Muscle of leg (tissue), 16 donors: ENCODE measurements at places on chromosomes 13 and 19.

- DNase-seq: no peak
These were observed 94.4 kb downstream of the COL4A1 start for GRCh38 chr13:110212529-110212928.

GRCh38 chr19:5166262-5166661, 174.3 kb downstream of the PTPRS start:
- DNase-seq: no peak

- no peak for DNase-seq
These were observed 15.0 kb upstream of the TMPRSS9 start for GRCh38 chr19:2345076-2345475.

DNA sequence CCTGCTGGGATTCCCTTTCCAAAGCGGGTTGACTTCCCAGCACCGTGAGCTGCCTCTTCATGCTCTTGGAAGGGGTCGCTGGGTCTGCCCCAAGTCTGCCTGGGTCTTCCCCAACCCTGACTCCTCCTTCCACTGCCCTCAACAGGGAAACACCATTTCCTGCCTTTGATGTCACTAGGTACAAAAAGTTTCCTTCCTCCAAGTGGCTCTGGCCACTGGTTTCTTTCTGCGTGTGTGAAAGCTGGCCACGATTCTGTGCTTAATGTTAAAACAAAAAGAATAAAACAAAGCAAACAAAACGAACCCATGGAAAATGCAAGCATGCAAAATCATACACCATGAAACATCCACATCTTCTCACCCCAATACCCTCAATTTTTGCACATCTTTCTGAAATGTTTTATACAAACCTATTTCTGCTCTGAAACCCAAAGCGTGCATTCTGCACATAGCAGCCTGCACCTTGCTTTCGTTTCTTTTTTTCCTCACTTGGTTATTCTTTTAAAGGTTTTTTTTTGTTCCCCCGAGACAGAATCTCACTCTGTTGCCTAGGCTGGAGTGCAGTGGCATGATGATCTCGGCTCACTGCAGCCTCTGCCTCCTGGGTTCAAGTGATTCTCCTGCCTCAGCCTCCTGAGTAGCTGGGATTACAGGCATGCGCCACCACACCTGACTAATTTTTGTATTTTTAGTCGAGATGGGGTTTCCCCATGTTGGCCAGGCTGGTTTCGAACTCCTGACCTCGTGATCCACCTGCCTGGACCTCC, 12.5 kb upstream of the TNFSF9 start:
- no peak for DNase-seq

GRCh38 chr19:15320116-15320515, 12.2 kb downstream of the BRD4 start:
- DNase-seq: peak; percentile 71

GRCh38 chr19:57633832-57634131, 814 bp downstream of the ZNF211 start:
- peak; percentile 5 for DNase-seq

DNA sequence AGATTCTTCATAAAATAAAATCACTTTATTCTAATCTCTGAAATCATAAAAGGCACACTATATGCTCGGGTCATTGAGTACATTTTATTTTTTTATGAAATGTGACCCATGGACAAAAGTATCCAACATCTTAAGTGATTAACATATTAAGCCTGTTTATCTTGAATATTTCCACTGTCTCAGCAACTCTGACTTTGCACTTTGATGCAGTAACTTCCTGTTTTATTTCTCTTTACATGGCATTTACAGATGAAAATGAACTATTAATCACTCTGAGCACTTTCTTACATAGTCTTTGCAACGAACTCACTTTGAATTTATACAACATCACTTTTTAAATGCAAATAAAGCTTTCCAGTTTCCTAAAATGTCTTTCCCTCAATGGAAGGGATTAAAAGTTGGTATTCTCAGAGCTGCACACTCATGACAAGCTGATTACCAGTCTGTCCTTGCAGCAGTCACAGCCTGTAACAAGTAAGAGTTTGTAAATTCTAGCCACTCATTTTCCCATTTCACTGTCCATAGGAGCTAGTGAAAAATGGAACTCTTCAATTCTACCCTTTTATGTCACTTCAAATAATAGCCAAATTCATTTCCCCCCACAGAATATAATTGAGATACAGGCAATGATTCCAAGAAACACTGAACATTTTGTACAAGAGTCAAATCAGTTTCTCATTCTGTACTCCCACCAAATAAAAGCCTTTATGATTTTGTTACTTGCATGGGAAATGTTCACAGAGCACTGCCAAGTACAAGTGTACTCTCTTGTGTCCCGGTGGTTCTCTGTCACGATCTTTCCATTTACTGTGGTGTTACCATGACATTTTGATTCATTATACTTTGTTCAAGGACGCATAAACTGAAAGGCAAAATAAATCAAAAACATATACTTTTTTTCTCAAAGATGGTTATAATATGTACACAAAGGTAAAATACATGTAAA, 1968.9 kb downstream of the PCDH9 start:
- DNase-seq: peak; percentile 29

DNA sequence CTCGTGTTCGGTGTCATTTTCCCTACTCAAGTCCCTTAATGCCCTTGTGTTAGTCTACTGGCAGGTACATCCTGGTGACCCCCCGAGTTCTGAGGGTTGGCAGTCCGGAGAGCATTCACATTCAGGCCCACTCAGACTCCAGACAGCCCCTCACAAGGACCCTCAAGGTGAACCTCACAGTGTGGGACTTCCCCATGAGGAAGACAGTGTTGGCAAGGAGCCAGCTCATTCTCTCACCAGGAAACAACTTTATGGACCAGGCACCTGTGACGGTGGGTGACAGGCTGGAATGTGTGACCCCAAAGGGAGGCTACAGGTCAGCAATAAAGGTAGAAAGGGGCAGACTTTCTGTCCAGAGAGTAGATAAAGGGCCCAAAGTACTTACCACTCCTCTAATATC, 24.5 kb downstream of the RDH8 start:
- no peak for DNase-seq

- no peak for DNase-seq
These were observed 65.3 kb downstream of the PCDH20 start for GRCh38 chr13:61350341-61350740.

DNA sequence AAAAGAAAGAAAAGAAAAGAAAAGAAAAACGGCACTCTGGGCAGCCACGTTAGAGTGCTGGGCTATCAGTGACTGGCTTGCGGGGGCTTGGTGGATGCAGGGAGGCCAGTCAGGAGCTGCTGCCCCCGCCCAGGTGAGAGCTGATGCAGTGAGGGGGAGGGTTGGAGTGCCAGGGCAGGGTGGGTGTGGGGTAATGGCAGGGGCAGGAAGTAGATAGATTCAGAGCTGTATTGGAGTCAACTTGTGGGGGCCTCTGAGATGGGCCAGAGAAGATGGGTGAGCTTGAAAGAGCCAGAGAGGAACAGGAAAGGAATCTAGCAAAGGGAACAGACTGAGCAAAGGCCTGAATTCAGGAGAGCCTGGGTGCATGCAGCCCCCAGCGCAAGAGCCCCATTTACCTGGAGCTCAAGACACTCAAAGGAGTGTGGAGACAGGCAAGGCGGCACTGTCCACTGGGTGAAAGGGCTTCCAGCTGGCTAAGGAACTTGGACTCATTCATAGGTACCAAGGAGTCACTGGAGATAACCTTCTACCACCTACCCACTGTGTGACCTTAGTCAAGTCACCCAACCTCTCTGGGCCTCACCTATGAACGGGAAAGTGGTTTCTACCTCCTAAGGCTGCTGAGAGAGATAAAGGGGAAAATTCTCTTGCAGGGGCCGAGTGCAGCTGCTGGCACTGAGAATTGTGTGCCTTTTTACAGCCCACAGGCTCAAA, 20.2 kb downstream of the VSTM2B start:
- DNase-seq: no peak

GRCh38 chr19:558770-559439, 13.5 kb upstream of the BSG start:
- peak; percentile 46 for DNase-seq

- DNase-seq: no peak
These were observed 90.2 kb downstream of the GPC6 start for GRCh38 chr13:93316841-93317240.

DNA sequence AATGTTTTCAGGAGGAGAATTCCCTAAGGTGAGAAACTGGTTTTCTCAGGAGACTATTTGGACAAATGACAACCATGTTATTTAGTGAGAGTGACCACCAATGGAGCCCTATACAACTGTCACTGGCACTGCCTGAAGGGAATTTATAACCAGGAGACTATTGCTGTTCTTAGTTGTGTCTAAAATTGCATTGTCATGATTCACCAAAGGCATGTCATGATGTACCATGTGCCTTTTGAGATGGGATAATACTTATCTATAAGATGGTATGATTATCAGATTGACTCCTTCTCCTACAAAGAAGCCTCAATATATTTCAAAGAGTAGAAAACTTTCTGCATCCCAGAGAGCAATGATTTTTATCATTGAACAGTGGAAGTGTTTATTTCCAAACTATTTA, 739.4 kb upstream of the GPC6 start:
- DNase-seq: no peak

DNA sequence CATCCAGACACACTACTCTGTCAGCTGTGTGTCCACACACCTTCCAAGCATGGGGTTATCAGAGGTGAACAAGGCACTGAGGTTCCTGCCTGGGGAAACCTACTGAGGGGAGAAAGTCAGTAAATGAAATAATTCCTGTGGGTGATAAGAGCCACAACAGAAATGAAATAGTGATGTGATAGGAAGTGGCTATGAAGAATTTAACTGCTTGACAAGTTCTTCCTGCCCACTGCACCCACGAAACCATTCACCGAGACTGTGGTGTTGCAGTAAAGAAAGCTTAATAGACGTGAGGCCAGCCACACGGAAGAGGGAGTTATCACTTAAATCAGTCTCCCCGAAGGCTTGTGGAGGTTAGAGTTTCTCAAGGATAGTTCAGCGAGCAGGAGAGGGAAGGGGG, 353.1 kb downstream of the UQCRFS1 start:
- no peak for DNase-seq

DNA sequence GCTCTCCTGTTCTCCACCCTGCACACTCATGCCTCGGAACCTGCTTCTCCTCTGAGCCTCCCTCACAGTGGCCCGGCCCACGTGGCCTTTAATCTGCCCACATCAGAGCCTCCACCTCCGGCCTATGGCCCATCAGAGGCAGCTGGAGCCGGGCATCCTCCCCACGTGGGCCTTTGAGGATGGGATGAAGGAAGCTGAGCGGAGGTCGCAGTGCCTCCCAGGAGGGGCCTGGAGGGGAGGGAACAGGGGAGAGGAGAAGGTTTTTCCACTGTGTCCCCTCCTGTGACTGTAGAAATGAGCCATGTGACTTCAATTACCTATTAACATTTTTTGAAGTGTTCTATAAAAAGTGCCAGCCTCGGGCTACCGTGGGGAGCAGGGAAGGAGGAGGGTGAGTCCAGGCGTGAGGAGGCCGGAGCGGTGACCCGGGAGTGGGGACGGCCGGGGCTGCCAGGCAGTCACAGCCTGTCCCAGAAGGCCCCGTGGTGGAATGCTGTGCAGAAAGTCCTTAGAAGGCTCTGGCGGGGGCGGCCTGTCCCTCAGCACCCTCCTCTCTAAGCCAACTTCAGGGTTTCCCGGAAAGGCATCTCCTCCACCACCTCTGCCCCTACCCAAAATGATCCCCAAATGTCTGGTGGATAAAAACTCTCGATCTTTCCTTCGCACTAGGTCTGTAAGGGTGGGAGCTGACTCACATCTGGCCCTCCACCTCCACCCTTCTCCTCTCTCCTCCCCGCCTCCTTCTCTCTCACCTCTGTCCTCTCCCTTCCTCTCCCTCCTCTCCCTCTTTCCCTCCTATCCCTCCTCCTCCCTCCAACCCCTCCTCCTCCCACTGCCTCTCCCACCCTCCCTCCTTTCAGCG, 24.8 kb upstream of the SLC1A5 start:
- DNase-seq: no peak

DNA sequence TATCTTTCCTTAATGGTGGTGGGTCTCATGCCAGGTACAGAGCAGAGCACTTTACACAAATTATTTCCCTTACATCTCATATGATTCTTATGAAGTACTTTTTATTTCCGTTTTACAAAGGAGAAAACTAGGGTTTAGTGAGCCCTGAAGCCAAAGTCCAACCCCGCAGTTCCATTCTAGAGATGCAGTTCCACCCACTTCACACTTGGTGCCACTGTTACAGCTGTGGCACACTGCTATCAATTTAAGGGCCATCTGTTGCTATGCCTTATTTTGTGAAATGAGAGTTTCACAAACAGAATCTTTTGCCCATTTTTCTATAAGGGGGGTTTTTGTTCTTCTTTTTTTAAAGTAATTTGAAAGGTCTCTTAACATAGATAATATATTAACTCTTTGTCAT, 12.9 kb downstream of the MIPEP start:
- no peak for DNase-seq

DNA sequence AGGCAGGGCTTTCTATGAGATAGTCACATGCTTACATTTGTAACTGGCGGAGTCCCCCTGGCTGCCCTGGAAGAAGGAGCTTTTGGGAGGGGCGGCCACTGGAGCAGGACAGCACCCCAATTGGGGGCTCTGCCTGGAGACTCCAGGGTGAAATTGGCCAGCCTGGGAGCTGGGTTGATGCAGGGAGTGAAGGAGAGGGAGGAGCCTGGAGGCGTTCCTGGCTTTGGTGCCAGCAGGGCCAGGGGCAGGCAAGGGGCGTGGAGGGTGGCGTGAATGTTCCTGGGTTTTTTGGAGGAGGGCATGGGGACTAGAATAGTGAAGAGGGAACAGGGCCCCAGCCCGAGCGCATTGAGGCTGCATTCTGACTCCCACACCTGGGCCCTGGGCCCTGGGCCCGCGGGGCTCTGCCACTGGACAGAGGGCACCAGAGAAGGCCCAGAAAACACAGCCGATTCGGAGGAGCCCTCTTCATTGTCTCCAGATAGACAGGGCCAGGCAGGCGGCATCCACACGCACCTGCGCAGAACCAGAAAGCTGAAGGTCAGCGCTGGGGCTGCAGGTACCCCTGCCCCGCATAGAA, 29.5 kb downstream of the COMP start:
- DNase-seq: no peak

DNA sequence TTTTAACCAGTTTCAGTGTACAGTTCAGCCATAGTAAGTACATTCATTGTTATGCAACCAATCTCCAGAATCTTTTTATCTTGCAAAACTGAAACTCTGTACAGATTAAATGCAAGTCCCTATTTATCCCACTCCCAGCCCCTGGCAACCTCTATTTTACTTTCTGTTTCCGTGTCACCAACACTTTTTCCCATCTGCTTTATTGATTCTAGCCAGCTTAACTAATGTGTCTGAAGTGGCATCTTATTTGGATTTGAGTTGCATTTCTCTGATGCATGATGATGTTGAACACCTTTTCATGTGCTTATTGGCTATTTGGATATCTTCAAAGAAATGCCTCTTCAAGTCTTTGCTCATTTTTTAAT, 18.9 kb downstream of the SPATA13 start:
- no peak for DNase-seq

DNA sequence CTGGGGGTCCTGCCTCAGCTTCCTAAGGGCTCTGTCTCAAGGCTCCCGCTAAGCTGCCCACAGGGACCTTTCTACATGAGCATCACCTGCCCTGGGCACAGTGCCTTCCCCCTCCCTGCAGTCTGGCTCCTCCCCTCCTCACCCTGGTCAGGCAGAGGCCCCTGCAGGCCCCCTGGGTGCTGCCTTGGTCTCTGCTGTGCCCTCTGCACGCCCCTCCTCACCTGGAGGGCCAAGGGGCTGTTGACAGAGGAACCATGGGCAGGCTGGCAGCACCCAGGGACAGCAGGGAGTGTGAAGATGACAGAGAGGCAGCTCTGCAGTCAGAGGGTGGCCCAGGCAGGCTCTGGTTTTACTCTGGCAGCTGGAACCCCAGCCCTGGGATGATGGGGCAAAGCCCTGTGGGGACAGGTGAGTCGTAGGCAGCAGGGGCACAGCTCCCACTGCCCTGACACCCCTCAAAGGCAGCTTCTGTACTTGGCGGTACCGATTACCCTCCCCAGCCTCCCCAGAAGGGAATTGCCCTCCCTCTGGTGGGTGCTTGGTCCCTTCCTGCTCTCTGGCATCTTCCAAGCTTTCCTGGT, 43.1 kb downstream of the SUGP2 start:
- no peak for DNase-seq
